ENCODE measurements at places on chromosomes 16 and 17.

DNA sequence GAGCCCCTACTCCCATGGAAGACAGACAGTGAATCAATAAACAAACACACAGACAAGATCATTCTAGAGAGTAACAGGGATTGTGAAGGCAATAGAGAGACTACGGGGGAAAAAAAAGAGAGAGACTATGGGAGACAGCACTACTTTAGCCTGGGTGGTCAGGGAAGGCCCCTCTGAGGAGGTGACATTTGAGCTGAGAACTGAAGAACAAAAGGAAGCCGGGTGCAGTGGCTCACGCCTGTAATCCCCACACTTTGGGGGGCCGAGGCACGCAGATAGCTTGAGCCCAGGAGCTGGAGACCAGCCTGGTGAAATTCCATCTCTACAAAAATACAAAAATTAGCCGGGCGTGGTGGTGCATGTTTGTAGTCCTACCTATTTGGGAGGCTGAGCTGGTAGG, 29.2 kb downstream of the SALL1 start:
- no peak for DNase-seq

- DNase-seq, result no peak
Observed at GRCh38 chr17:33239702-33240101, 53.4 kb downstream of the ASIC2 start.

- no peak for DNase-seq
Observed at GRCh38 chr16:79509906-79510305, 90.6 kb downstream of the MAF start.

GRCh38 chr17:75721463-75722011, 278 bp downstream of the ITGB4 start:
- DNase-seq, result peak; percentile 76

GRCh38 chr17:29836643-29837042, 93.4 kb downstream of the SSH2 start:
- DNase-seq, result no peak

DNA sequence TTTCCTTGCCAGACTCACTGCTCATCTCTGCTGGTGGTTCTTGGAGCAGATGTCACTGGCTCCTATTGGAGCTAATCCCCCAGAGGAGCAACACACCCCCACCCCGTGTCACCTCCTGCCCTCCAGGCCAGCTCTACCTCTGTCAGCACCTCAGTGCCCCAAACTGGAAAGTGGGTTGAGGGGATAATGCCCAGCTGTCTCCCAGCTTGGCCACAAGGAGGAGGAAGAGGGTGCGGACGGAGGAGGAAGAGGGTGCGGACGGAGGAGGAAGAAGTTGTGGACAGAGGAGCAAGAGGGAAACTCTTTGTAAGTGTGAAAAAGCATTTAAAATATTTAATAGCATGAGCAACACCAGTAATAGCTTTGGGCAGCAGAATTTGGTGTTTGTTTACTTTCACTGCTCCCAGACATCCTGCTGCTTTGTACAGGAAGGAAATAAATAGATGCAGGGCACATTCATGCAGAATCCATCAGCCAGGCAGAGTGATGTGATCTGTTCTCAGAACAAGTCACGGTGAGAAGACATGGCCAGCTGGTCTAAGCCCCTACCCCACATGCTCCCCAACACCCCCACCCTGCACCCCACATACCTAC, 82.5 kb downstream of the C17orf67 start:
- DNase-seq, result no peak

- DNase-seq, result no peak
Observed at GRCh38 chr16:11432856-11433395, 87.7 kb downstream of the RMI2 start.

DNA sequence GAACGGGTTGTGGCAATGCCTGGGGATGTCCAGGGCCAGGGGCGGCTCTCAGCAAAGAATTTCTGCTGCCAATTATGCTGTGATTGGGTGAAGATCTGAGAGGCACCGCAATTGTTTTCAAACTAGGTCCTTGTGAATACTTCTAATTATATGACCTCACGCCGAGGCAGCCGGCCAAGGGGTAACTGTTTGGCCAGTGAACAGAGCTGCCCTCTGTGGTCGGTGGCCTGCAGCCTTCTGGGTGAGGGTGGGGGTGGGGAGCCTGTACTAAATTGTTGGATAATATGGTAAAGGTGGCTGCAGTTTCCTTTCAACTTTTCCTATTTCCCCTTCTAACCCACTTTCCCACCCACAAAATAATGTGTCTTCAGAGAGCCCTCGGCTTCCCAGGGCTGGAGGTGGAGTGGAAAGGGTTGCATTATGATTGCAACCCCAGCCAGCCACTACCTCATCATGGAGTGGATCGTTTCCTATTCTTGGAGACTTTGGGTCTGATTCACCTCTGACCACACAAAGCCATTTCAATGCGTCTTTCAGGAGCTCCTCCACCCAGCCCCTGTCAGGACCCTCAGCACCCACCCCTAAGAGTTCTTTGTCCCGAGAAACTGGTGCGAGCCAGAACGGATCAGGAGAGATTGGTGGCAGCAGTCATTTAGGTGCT, 2.0 kb upstream of the DNAI2 start:
- no peak for DNase-seq

GRCh38 chr16:55700961-55701360, 45.2 kb downstream of the SLC6A2 start:
- DNase-seq, result no peak

DNA sequence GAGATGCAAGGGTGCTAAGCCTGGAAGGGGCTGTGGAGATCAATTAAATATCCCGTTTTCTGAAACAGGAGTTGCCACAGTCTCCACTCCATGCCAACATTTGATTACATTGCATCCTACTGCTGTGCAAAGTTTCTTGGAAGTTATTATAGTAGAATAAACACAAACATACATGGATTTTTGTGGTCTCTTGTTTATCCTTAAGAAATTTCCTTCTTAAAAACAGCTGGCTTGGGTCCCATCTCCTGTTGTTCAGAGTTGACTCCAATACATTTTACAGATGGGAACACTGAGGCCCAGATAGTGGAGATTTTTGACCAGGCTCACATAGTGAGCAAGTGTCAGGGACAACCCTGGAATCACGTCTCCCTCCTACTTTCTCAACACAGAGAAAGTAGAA, 124.0 kb upstream of the ADAMTS18 start:
- no peak for DNase-seq

GRCh38 chr17:52148969-52149351, 9.6 kb downstream of the CA10 start:
- no peak for DNase-seq

GRCh38 chr16:88967830-88968588, 9.0 kb downstream of the CBFA2T3 start:
- no peak for DNase-seq

- no peak for DNase-seq
Observed at GRCh38 chr17:67026341-67026740, 18.0 kb upstream of the CACNG1 start.

DNA sequence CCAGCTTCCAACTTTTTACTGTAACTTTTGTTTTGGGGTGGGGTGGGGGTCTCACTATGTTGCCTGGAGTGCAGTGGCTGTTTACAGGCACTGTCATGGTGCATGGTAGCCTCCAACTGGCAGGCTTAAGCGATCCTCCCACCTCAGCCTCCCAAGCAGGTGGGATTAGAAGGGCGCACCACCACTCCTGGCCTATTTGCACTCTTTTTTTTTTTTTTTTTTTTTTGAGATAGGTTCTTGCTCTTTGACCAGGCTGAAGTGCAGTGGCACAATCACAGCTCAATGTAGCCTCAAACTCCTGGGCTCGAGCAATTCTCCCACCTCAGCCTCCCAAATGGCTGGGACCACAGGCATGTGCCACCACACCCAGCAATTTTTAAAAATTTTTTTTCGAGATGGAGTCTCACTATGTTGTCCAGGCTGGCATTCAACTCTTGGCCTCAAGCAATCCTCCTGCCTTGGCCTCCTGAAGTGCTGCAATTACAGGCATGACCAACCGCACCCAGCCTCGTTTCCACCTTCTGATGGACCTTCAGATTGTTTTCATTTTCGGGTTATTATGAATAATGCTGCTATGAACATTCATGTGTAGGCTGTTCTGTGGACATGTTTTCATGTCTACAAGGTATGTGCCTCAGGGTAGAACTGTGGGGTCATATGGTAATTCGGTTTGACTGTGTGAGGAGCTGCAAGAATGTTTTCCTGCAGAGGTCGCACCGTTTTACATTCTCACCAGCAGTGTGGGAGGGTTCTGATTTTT, 10.9 kb downstream of the TRAP1 start:
- DNase-seq, result no peak

DNA sequence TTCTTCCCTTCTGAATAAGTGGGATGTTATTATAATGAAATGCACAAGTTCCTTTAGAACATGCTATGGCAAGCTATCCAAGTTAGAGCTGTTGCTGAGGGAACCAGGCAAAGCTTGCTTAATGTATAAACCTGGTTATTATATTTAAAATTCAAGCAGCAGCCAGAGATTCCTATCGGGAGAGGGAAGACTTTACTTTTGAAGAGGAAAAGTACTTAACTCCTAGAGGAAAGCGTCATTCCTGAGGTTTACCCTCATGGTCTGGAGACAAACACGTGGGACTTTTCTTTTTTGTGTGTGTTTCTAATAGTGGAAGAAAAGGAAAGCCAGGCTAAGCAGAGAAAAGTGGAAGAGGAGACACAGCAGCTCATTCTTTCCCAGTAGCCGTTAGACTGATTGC, 39.9 kb upstream of the MYH10 start:
- DNase-seq, result no peak

GRCh38 chr17:49924589-49924988, 44.4 kb upstream of the DLX4 start:
- DNase-seq, result no peak

DNA sequence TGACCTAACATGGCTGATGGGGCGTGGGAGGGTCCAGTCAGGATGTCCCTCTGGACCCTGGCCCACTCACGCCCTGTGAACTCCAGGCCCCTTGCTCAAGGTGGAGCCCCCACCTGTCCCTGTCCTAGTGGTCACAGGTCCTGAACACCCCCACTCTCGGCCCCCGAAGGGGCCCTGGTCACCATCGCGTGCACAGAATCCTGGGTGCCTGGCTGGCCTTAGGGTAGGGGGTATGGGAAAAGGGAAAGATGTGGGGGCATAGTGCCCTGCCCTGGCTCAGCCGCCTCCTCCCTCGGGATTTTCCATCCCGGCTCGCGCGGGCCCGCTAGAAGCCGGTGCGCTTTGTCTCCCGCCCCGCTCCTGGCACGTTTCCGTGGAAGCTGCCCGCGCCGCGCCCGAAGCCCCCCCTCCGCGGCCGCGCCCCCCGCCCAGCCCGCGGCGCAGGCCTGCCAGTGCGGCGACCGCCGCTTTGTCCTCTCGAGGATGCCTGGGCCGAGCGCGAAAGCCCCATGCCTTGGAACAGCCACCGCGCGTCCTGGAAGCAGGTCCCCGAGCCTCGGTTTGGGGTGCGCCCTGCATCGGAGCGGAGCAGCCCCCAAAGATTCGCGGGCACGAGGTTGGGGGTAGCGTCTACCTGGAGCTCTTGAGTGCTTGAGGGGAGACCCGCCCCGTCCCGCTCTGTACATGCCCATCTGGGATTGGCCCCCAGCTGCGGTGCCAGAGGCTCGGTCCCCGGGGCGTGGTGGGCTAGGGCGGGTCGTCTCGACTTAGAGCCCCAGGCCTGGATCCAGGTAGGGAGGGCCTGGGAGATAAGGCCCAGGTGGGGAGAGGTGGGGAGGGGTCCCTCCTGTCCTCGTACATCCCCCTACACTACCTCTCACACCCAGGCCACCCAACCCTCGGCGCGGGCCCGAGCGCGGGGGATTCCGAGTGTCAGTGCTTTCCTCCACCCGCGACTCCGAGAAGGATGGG, 1.3 kb downstream of the SMPD3 start:
- no peak for DNase-seq

DNA sequence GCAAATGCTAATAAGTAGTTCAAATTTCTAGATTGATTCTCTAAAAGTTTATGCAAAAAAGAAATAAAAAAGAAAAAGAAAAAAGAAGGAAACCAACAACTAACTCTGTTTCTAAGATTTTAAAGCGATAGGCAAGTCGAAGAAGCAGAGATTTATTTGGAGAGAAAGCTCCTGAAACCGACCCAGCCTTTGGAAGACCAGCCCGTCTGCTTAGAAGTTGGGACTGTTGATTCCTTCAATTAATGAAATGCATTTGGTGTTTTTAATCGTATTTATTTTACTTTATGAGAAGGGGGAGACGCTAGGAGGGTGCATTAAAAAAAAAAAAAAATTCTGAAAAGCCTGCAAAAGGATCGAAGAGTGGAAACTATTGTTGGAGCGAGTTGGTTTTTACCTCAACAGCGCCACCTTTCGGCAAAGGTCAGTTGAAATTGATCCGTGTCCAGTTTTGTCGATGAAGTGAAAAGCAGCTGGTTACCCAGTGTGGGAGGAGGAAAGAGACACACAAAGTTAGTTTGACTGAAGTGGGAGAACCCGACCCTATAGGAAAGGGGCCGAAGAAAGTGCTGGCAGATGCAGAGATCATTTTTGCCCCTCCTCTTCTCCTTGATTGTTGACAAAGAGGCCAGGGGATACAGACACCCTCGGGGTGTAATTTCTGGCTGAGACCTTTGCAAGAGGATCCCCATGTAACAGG, 1.5 kb upstream of the MAF start:
- DNase-seq, result peak; percentile 45

- no peak for DNase-seq
Observed at GRCh38 chr17:52696362-52696761, 537.8 kb upstream of the CA10 start.

DNA sequence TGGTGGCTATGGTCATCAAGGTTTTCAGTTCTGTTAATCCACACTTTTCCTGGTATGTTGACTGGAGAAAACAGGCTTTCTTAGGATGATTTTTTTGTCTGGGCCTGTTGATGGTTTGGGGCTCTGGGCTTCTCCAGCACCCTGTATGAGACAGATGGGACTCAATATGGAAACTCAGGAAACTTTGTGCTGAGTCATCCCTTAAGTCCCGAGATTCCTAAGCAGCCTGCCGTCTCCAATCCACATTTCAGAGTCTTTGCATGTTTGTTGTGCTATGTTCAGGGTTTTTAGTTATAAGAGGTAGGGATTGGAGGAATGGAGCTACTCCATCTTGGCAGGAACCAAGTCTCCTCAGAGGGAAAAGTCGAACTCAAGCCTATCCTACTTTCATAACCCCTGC, 253.3 kb upstream of the FOXF1 start:
- DNase-seq, result no peak

DNA sequence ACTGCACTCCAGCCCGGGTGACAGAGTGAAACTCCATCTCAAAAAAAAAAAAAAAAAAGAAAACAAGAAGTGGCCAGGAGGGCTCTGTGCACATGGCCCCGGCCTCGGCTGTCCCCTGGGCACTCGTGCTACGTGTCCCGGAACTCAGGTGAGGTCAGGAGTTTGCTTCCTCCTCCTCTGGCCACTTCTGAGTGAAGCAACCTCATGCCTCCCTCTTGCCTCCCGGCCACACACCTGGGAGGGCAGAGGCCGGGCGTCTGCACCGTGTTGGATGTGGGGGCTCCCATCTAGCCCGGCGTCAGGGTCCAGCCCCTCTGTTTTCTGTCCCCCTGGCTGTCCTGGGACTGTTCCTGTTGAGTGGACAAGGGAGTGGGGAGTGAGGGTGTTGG, 22.2 kb downstream of the ASPSCR1 start:
- DNase-seq, result no peak

GRCh38 chr17:68456339-68457167, 743 bp downstream of the WIPI1 start:
- DNase-seq, result peak; percentile 84

GRCh38 chr17:59418732-59419166, 87.3 kb downstream of the YPEL2 start:
- no peak for DNase-seq

Data from A549 (cell line).